ENCODE measurements at places on chromosomes 3 and 15.
A peak's percentile ranks its signal among the peaks of the same experiment; 100 is the strongest.

- no peak for DNase-seq
Observed at GRCh38 chr15:43403616-43404015, 32.7 kb downstream of the TUBGCP4 start.

- DNase-seq: no peak
Observed at GRCh38 chr15:99480016-99480810, 85.6 kb upstream of the MEF2A start.

- DNase-seq: no peak
Observed at GRCh38 chr3:110589341-110589740, 482.3 kb upstream of the NECTIN3 start.

DNA sequence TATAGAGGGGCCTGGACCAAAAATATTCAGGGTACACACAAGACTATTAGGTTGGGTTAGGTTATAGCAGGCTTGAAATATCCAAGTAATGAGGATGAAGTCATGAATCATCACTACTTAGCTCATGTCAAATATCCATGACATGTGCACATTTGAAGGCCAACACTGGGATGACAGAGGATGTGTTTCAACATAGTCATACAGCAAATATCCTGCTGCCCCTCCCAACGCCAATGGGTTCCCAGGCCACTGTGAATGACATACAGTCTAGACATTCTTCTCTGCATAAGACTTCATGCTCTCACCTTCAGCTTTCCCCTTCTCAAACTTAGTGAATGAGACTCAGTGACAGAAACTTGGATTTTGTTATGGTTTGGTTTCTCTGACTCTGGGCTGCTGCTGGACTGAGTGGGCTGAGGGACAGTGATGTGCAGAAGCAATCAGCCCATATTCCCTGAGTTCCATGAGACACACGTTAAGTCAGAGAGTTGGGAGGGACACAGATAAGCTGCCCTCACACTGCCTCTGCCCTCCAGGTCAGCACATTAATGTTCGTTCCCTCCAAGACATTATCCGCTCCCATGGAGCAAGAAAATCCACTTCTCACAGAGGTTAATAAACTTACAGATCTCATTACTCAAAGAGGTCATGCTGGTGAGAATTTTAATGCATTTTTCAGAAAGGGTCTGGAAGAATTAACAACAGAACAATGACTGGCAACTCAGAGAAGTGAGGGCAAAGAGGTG lies 15.4 kb downstream of the HOMER2 start:
- DNase-seq: no peak

GRCh38 chr15:39204031-39204430 lies 376.8 kb upstream of the THBS1 start:
- DNase-seq: no peak

DNA sequence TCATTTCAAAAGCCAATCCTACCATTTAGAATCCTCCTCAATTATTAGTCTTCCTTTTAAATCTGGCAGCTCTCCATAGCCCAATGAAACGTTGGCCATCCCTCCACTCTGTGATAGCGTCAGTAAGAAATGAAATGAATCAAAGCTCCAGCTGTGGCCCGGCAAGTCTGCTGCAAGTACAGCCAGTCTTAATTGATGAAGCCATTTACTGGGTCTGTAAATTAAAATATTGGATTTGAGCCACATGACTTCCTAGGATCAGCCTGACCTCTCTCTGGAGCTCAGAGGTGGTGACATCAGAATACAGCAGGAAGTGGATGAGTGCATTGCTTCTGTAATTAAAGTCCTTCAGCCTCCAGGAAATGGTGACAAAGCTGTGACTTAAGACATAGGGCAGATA lies 347.0 kb upstream of the LMCD1 start:
- no peak for DNase-seq

GRCh38 chr15:68700455-68701123 lies 120.1 kb downstream of the ANP32A start:
- no peak for DNase-seq

DNA sequence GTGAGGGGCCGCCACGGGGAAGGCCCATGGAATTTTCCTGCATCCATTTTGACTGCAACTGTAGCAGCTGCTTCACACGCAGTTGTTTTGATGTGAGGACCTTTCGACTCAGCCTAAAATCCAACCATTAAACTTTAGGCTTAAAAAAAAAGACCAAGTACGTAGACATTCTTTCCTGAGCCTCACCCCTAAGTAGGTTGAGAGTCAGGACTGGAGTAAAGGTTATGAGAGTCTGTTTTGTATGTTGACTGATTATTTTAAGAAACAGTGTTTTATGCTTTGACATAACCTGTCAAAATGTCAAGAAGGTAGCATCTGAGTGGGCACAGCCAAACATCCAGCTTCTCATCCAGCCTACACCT lies 45.7 kb upstream of the AMOTL2 start:
- no peak for DNase-seq

DNA sequence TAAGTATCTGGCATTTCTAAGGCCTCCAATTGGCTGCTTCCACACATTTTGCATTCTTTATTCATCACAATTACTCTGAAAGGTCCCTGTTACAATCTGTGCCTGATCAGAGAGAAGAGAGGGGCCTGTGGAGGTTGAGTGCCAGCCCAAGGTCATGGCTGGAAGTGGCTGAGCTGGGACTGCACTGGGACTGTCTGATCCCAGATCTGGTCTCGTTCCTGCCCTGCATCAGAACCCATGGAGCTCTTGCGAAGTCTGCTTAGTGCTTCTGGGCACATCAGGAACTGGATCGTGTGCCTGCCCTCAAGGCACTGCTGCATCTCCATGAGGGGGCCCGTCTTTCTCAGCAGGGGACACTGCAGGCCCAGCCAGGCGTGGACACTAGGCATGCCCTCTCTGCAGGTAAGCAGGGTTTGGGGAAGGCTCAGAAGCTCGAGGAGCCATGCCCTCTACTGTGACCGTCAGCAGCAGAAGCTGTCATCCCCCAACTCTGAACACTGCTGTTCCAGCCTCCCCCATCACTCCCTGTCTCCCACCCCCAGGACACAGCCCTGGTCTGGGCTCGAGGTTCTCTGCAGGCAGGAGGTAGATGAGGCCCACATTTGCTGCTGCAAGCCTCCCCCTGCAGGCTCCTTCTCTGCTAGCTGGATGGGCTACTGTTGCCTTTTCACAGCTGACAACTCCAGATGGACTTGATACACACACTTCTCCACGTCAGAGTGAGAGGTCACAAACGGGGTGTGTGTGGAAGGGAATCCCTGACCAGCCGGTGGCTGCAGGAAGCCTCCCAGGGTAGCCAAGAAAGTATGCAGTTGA lies 96.5 kb upstream of the PRR23E start:
- no peak for DNase-seq

DNA sequence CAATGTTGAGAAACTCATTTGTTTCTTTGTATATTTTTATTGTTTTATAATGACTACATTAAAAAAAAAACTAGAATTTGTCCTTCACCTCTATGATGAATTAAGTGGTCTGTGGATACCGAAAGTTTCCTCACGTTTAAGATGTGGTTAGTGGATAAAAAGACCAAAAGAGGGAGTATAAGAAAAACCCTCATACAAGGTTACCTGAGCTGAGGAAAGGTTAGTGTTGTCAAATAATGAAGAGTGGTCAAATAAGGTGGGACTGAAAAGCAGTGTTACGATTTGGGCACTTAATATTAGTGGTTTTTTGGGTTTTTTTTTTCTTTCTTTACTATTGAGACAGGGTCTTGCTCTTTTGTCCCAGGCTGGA lies 21.2 kb downstream of the RASA2 start:
- no peak for DNase-seq

DNA sequence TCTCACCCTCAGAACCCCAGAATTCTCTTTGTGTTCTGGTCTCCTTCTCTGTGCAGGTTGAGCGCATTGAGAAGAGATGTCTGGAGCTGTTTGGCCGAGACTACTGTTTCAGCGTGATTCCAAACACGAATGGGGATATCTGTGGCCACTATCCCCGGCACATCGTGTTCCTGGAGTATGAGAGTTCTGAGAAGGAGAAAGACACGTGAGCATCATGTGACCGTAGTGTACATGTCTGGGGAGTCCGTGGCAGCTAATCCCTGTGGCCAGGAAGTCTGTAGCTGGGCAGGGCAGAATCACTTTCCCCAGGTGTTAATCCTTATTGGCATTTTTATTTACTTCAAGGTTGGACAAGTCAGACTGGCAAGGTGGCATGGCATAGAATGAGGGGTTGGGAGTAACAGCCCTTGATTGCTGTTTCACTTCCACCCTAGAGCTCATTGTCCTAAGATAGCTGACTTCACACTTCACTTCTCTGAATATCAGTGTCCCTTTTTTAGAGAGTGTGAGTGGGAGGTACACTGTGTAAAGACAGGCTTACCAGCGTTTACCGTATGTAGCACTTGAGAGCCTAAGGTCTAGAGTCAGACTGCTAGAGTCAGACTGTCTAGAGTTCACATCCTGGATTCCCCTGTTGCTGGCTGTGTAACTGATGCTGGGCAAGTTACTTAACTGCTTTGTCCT lies 4.4 kb downstream of the MTMR14 start:
- DNase-seq: no peak

DNA sequence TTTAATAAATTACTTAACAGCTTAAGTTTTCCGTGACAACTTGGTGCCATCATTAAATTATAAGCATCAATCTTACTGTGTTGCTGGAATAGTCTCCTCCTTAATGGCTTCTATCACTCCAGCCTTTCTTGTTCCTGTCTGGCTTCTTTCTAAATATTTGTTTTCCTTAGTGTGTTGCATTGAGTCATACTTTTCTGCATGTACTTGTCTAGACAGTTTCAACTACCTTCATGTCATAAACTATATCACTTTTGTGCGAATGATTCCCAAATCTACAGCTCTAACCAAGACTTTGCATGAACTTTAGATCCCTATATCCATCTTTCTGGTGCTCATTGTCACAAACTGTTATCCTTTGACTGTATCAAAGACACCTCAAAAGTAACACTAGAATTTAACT lies 78.4 kb downstream of the AKAP13 start:
- no peak for DNase-seq

DNA sequence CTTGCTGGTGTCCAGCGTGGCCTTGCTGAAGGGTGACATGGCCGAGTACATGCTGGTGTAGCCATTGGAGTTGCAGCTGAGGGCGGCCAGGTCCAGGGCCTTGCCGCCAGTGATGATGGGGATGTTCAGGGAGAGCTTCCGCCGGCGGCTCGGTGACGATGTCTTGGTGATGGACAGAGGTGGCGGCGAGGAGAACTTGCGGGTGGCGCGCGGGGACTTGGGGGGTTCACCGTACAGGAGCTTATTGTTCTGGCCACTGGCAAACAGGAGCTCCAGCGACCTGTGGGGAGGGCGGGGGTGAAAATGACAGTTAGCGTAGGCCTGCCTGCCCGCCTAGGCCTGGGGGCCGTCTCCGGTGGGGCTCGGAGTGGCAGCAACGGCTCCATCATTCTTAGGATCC lies 59.0 kb upstream of the CTSH start:
- no peak for DNase-seq

DNA sequence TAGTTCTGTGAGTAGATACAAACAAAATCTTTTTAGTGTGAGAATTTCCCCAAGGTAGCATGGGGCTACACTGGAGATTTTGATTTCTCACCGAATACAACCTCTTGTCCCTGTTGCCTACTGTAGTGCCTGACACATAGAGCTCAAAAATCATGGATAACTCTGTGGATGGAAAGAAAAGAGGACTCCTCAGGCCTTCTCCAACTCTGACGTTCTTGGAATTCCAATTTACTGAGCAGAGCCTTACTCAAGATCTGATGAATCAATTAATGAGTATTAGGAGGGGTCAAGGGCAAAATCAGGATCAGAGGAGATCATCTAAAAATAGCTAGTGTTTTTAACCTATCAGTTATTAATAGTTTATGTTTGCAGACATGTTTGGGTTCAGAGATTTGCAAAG lies 46.7 kb upstream of the PYDC2 start:
- no peak for DNase-seq

- DNase-seq: no peak
Observed at GRCh38 chr3:80159990-80160506, 392.2 kb upstream of the ROBO1 start.

DNA sequence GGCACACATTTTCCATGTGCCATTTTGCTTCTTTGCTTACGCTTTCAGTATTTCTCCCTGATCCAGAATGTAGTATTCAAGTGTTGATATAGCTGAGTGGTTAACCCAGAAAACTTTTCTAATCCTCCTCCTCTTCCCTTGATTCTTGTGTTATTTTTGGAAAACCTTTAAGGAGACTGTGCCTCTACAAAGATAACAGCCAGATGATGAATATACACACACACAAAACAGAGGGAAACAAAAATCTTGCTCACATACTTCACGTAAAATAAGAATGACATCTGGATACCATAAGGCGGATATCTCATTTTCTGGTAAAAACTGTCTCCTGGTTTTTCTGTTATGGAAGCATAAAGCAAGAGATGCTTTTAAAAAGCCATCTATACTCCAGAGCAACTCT lies 295.8 kb upstream of the THBS1 start:
- no peak for DNase-seq

- DNase-seq: no peak
Observed at GRCh38 chr3:50385754-50386153, 26.4 kb upstream of the TMEM115 start.

- DNase-seq: no peak
Observed at GRCh38 chr3:113140876-113141275, 70.5 kb upstream of the BOC start.

- DNase-seq: peak; percentile 92
Observed at GRCh38 chr3:123773681-123774431, 110.3 kb downstream of the MYLK start.

- no peak for DNase-seq
Observed at GRCh38 chr3:58737644-58738043, 71.1 kb upstream of the FAM3D start.

- DNase-seq: no peak
Observed at GRCh38 chr3:13149330-13150108, 76.3 kb upstream of the IQSEC1 start.

- no peak for DNase-seq
Observed at GRCh38 chr3:162390891-162391290, 894.3 kb downstream of the OTOL1 start.

DNA sequence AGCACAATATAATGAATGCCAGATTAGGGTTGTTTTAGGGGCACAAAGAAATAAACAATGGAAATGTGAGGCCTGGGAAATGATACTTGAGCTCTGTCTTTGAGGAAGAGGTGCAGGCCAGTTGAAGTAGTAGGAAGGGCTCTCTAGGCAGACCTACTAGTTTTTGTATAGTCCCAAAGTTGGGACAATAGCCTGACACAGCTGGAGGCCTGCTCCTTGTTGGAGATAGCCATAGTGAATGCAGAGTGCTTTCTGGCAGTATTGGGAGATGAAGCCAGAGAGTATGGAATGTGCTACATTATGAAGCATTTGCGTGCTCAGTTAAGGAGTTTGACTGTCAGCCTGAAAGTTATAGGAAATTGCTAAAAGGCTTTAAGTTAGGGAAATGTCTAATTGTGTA lies 251.2 kb upstream of the ZPLD1 start:
- DNase-seq: no peak

DNA sequence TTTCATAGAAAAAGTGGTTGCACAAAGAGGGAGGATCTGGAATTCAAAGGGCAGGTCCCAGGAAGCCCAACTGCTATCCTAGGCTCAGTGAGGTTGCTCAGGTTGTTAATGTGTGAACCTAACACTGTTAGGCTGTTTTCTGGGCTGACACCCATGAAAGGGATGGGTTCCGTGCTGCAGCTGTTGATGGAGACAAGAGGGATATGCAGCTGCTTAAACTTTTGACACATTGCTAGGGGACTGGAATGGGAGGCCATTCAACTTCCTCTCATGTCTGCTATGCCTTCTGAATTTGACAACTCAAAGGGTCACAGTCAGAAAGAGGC lies 198.0 kb upstream of the NR2E3 start:
- DNase-seq: no peak

Measured in AG09319 (cell line).